ENCODE measurements at places on chromosomes 7 and 10.

DNA sequence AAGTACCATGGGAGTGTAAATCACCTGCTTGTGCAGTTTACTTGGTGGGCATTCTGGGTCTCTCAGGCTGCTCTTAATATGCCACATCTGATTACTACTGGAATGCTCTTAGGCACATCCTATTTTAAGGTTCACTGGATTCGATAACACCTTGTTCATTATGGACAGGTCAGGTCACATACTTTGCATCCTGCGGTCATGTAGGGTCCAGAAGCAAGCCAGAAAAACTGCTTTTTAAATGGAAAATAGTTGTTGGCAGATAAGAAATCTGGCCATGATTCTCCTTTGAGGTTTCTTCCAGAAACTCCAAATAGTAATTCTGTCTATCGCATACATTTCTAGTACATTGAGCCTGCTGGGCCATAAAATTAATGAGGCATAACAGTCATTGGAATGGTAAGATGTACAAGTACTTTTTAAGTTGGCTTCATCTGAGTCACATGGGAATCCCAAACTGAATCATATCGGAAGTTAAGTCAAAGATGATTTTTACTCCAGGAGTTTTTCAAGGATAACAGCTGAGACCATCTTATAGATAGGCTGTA is 371.9 kb downstream of the LRRTM3 start:
- no peak for DNase-seq

- DNase-seq: no peak
Observed at GRCh38 chr10:71712572-71713134, 6.9 kb downstream of the C10orf105 start.

- peak; percentile 2 for DNase-seq
Observed at GRCh38 chr7:16660702-16661464, 14.9 kb downstream of the BZW2 start.

GRCh38 chr7:27735831-27736230 is 4.1 kb upstream of the TAX1BP1 start:
- DNase-seq: no peak

DNA sequence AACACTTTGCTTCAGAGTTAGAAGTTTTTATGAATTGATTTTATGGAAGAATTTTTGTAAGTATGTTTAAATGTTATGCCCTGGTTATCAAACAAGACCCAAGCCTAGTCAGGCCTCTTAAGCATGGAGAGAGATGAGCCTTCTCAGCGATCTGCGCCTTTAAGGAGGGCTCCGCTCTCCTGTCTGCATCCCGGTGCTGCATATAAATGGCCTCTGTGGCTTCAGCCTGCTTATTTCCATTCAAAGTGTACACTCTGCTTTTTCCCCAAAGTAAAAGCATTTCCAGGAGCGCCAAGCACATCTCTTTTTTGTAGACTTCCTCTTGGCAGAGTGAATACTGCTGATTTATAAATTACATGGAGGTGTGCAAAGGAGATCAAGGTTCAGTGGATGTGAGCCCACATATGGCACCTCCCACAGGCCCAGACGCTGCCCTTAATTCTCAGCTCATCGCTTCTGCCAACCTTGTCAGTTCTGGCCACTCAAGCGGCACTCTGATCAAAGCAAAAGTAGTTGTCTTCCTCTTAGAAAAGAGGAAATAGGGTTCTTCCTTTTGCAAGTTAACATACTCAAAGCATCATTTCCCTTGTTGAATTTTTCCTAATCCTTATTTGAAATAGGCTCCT is 70.0 kb upstream of the SFMBT2 start:
- peak; percentile 85 for DNase-seq

DNA sequence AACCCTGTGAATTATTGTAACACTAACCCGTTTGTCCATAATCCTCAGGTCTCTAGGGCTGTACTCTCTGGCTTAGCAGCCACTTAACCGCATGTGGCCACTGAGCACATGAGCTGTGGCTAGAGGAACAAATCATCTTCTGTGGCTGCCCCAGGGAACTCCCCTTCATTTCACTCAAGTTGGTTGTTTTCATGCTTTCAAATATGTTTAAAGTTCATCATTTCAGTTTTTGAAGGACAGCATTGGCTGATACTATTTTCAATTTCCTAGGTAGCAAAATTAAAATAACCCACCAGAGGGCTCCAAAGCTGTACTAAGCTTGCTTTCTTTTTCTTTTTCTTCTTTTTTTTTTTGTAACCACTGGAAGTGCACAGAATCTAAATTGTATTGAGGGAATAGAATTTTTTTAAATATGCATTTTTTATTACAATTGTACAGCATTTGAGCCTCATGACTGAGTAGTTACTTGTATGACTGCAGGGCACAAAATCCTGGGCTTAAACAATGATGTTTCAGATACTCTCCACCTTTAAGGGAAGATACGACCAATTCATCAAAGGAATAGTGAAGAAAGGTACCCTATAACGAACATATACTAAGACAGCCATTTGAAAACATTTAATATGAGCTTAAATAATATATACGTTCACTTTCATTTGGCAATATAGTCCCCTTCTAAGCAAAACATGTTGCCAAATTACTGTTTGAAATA is 38.6 kb downstream of the MRC1 start:
- peak; percentile 74 for DNase-seq

GRCh38 chr10:74634995-74635536 is 191.3 kb upstream of the KAT6B start:
- no peak for DNase-seq

DNA sequence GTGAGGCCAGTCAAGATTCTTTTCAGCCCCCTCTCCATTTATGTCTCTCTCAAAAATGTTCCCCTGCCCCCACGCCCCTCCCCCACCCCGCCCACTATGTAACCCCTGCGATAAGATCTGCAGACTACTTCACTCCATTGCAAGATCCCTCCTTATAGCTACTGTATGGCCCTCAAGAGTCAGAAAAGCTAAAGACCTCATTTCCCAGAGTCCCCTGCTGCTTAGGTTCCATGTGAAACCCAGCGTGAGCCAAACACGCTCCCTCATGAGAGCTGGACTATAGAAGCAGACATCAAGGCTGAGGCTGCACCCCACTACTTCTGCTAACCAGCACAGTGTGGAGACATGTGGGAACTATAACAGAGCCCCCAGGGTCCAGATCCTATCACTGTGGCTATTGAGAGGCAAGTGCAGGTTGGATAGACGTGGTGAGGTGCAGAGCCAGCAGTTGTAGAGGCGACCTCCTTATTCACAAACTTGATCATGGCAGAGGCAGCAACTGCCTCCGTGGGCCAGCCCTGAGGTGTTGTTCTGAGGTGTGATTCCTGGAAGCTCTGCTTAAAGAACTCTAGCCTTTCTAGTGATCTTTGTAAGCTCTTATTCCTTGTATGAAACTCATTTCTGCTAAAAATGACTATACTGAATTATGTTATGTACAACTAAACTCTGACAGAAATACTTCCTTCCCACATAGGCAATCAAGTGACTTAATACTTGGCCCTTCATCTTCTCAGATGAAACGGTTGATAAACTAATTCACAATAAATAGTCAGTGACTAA is 117.0 kb upstream of the ARID5B start:
- DNase-seq: no peak

DNA sequence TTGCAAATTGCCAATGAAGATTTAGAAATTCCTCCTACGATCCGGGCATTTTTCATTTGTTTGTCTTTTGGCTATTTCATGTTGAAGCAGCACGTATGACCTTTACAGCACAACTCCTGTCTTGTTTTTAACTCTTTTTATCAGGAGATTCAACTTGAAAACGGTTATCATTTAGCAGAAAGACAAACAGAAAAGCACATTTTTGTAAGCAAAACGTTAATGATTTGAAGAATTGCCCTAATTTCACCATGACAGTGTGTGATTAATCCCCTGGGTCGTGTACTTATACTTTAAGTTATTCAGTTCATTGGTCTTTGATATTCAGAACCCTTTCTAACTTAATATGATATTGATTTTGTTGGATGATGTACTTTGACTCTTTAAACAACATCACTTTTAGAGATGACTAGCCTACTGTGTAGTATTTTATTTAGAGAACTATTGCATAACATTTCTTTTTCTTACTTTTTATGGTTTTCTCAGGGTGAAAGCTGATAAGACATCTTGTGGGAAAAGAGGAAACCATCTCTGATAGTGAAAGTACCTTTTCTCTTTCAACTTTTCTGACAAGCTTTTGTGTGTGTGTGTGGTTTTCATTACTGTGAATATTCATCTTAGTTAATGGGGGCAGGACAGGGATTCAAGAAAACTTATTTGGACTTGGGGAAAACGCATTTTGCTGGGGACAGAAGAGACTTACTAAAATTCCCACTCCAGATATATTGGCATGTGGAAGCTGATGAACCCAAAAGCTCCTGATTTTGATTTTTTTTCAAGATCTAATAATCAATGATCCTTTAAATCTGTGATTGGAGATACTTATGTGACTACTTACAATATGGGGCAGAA is 8.1 kb downstream of the HHEX start:
- peak; percentile 60 for DNase-seq

DNA sequence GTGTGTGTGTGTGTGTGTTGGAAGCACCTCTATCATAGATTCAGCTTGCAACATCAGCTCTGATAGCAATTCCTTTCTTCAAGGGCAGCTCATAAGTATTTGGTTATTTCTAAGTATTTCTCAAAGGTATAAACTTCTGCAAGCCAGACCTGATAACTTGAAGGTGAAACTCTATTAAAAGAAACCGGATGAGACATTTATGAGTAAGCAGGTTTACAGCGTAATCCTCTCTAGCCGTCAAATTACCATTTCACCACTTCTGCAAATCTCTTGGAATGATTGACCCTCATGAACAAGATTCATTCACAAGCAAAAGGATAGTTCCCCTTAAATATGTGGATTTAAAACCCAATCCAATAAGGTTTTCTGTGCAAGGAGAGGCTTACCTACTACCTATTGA is 23.1 kb downstream of the PDE1C start:
- no peak for DNase-seq

DNA sequence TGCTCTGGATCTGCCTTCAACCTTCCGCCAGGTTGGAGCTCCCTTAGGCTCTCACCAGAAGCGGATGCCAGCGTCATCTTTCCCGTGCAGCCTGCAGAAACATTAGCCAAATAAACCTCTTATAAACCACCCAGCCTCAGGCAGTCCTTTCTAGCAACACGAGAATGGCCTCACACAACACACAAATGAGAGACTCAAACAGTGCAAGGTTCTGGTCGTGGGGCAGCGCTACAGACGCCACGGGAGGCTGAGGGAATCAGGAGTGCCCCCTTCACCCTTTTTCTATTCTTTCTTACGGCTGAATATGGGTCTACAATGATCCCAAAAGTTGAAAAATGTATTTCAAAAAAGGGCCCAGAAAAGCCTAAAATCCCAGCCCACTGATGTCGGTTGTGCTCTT is 96.4 kb downstream of the FOXL3 start:
- DNase-seq: no peak

- no peak for DNase-seq
Observed at GRCh38 chr7:108057951-108058481, 55.1 kb upstream of the LAMB1 start.

- no peak for DNase-seq
Observed at GRCh38 chr10:3123571-3124411, 48.8 kb downstream of the PITRM1 start.

GRCh38 chr10:52071814-52072213 is 242.3 kb upstream of the DKK1 start:
- no peak for DNase-seq

DNA sequence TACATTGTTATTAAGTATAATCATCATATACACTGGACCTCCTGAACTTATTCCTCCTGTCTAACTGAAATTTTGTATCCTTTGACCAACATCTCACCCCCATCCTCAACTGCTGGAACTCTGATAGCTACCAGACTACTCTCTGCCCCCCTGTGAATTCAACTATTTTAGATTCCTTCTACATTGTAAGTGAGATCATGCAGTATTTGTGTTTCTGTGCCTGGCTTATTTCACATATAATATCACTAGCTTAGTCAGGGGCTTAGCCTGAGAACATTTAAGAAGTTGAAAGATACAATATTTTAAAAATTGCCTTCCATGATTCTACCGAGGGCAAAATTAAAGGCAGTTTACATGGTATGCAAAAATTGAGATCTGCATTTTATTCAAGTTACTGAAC is 26.9 kb downstream of the STAMBPL1 start:
- no peak for DNase-seq

- no peak for DNase-seq
Observed at GRCh38 chr7:27130540-27131389, at the start of gene HOXA4. Gene HOXA4 (minus strand): TSS chr7:27130757. CDS start chr7:27130733, 24 bp downstream.

DNA sequence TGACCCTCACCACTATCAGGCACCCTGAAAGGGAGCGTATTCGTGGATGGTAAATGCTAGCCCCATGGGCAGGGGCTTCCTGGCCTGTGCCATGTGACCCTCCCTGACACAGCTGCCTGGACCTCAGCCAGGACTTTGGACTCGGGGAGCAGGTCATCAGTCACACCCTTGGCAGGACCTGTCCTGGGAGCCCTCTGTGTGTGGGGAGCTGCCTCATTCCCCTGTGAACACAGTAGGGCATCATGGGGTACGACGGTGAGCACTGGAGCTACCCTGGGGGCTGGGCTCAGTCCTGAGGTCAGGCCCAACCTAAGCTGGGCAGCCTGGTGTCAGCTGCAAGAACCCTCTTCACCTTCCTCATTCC is 129.3 kb upstream of the FAM20C start:
- DNase-seq: no peak

- DNase-seq: no peak
Observed at GRCh38 chr7:151168787-151169162, 1.3 kb upstream of the GBX1 start.

- no peak for DNase-seq
Observed at GRCh38 chr10:64619102-64619501, 1097.9 kb downstream of the REEP3 start.

DNA sequence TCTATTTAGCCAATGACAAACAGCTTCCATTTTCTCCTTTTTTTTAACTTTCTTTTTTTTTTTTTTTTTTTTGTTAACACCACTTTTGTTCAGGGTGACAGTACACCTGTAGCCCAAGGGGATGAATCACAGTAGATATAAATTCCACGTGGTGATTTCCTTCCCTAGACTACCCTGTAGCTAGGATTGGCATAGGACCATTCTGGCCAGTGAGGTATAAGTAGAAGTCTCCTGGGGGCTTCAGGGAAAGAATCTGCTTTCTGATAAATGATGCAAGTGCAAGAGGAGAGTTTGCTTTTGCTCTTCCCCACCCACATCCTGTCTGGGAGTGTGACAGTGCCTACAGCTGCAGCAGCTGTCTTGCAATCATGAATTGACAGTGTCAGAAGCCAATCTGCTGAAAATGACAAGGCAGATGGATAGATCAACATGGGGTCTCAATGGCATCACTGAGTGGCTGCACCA is 63.2 kb upstream of the TOMM7 start:
- DNase-seq: peak; percentile 88

DNA sequence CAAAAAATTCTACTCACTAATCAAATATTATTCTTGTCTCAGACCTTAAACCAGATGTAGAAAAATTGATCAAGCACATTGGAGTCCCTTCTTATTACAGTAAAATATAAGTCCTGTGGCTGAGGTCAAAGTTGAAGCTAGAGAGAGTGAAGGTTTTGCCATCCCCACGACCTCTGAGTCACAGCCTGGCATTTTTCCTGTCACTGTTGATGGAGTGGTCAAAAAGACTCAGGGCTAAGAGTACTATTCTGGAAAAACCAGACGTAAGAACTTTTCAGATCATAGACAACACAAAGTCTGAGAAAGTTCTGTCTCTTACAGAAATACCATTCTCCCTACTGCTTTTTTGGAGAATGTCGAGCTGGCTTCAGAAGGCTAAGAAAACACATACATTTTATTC is 323.7 kb upstream of the ANKRD30A start:
- DNase-seq: no peak

Measured in Kasumi-1 (cell line).